Natural killer cell treated with Interleukin-12 subunit alpha and Interleukin-12 subunit beta and Interleukin-15 and Interleukin-18, amount 100 ng/mL, for 72 hours (primary cell): ENCODE measurements at places on chromosomes 11 and 22. TPM values are rescaled to one million over a fixed set of nuclear protein-coding genes. Genes with fewer than 3 reads are reported as not detected.
A peak's percentile ranks its signal among the peaks of the same experiment; 100 is the strongest.

Gene APOBEC3B
- total RNA-seq, result 0.64 TPM

Gene JOSD1
- 53.6 TPM for total RNA-seq

Gene NTM
- not detected for total RNA-seq

Gene FOXRED2
- 25.5 TPM for total RNA-seq

Gene OR51I1
- not detected for total RNA-seq

Gene TSPAN4
- 31.4 TPM for total RNA-seq

Gene SMIM35
- not detected for total RNA-seq

Gene CARD18
- not detected for total RNA-seq

Gene FGF3
- total RNA-seq, result not detected

Gene SNX15
- total RNA-seq, result 14.1 TPM

DNA sequence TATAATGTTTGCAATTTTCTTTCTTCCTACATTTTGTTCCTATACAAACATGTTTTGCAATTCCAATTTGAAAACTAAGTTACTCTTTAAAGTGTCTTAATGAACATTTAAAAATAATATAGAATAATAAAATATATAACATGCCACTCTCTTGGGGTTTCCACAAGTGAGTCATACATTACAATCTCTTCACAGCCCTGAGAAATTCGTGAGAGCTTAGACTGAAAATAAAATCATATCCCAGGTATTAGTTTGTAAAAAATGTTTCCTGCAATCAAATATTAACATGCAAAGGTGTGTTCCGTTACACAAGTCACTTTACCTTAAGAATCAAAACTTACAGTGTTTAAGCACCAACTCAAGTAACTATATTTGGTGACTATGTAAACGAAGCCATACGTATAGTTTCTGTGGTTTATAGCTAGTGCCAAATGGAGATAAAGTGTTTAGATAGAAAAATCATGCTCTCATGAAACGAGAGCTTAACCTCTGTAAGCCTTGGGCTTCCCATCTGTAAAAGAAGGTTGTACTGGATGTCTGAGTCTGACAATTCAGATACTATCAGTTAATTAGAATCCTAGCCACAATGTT lies 253.6 kb upstream of the ANO3 start:
- H3K27me3 ChIP-seq, result no peaks in the 10 kb centered on the region
- H3K4me3 ChIP-seq, result no peak overlapping the region
- H3K36me3 ChIP-seq, result no peaks in the 10 kb centered on the region
- no peak overlapping the region for H3K27ac ChIP-seq

GRCh38 chr22:32018056-32018455 lies 25.0 kb upstream of the SLC5A1 start:
- peaks cover 8% of the 10 kb centered on the region for H3K36me3 ChIP-seq
- peaks cover 12% of the 10 kb centered on the region for H3K27me3 ChIP-seq
- no peaks in the 10 kb centered on the region for H3K4me1 ChIP-seq
- no peak for DNase-seq
- H3K4me3 ChIP-seq, result no peak overlapping the region
- H3K27ac ChIP-seq, result no peak overlapping the region

DNA sequence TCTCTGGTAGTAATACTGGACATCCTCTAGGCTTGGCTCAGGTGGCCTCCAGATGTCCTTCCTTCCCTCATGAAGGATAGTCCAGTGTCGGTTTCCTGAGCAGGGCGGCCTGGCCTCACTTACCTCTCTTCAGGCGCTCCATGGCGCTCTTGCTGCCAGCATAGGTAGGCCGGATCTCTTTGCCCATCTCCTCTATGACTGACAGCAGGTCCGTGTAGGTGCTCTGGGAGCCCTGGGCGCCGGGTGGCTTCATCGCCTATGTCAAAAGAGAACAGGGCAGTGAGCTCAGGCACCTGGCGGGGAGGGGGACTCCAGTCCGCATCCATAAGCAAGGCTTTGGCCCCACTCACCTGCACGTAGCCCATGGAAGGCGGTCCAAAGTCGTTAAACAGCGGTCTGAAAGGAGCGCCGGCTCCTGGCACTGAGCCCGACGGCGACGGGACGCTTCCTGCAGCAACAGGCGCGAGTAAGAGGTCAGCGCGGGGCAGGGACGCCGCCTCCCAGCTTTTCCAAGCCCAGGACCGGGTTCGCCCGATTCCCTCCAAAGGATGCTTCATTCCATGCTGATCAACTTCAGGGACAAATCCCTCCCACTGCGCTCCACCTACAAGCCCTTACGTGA lies 609 bp downstream of the CDK2AP2 start:
- peaks cover 7% of the 10 kb centered on the region for H3K27me3 ChIP-seq
- peaks cover 32% of the 10 kb centered on the region for H3K4me1 ChIP-seq
- H3K4me3 ChIP-seq, result peak overlapping the region; percentile 92

DNA sequence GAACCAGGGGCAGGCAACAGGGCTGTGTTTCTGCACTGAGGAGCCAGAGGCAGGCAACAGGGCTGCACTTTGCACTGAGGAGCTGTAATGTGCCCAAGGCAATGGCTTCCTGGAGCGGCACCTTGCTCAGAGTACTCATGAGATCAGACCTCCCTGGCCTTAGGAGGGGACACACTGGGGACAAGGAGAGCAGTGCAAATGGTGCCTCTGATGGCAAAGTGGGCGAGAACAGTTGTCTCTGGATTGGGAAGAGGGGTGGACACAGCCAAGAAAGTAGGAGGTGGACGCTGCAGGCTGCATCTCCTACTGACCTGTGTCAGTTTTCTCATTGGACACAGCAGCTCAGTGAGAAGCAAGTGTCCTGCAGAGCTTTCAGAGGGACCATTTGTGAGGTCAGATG lies 1443.3 kb downstream of the TBC1D22A start:
- no peak for DNase-seq
- H3K4me3 ChIP-seq, result no peak overlapping the region
- H3K36me3 ChIP-seq, result no peaks in the 10 kb centered on the region

- DNase-seq, result no peak
- no peaks in the 10 kb centered on the region for H3K36me3 ChIP-seq
- no peak overlapping the region for H3K27ac ChIP-seq
- H3K4me1 ChIP-seq, result no peaks in the 10 kb centered on the region
- H3K4me3 ChIP-seq, result no peak overlapping the region
These were observed 18.4 kb downstream of the EIF3F start for GRCh38 chr11:8005556-8005955.

DNA sequence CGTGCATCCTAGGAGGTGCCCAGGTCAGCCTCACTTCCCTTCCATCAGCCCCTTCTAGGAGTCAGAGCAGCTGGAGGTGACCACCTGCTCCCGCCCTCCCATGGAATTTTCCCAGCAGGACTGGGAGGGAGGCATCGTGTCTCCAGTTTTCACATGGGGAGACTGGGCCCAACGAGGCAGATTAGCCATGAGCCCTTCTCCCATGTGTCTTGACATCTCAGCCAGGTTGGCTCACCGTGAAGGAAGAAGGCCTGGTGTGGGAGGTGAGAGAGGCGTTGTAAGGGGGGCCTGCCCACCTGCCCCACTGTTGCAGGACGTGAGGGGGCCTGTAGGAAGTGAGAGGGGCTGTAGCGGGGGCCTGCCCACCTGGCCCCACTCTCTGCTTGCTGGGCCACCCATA lies 1521.4 kb downstream of the BRD1 start:
- H3K27ac ChIP-seq, result no peak overlapping the region
- no peaks in the 10 kb centered on the region for H3K4me1 ChIP-seq
- H3K36me3 ChIP-seq, result no peaks in the 10 kb centered on the region
- no peaks in the 10 kb centered on the region for H3K27me3 ChIP-seq
- no peak for DNase-seq
- no peak overlapping the region for H3K4me3 ChIP-seq

- H3K27me3 ChIP-seq, result no peaks in the 10 kb centered on the region
- peaks cover 8% of the 10 kb centered on the region for H3K4me1 ChIP-seq
- no peak overlapping the region for H3K4me3 ChIP-seq
- H3K27ac ChIP-seq, result no peak overlapping the region
- no peak for DNase-seq
These were observed 129.7 kb downstream of the ST3GAL4 start for GRCh38 chr11:126485021-126485792.

GRCh38 chr11:122434786-122435185 lies 220.7 kb upstream of the UBASH3B start:
- no peak overlapping the region for H3K27ac ChIP-seq
- H3K36me3 ChIP-seq, result no peaks in the 10 kb centered on the region
- H3K27me3 ChIP-seq, result peaks cover 10% of the 10 kb centered on the region
- H3K4me3 ChIP-seq, result no peak overlapping the region

- H3K4me3 ChIP-seq, result no peak overlapping the region
- H3K27ac ChIP-seq, result no peak overlapping the region
- H3K27me3 ChIP-seq, result no peaks in the 10 kb centered on the region
- H3K36me3 ChIP-seq, result no peaks in the 10 kb centered on the region
These were observed 12.1 kb upstream of the OMP start for GRCh38 chr11:77090373-77091111.

DNA sequence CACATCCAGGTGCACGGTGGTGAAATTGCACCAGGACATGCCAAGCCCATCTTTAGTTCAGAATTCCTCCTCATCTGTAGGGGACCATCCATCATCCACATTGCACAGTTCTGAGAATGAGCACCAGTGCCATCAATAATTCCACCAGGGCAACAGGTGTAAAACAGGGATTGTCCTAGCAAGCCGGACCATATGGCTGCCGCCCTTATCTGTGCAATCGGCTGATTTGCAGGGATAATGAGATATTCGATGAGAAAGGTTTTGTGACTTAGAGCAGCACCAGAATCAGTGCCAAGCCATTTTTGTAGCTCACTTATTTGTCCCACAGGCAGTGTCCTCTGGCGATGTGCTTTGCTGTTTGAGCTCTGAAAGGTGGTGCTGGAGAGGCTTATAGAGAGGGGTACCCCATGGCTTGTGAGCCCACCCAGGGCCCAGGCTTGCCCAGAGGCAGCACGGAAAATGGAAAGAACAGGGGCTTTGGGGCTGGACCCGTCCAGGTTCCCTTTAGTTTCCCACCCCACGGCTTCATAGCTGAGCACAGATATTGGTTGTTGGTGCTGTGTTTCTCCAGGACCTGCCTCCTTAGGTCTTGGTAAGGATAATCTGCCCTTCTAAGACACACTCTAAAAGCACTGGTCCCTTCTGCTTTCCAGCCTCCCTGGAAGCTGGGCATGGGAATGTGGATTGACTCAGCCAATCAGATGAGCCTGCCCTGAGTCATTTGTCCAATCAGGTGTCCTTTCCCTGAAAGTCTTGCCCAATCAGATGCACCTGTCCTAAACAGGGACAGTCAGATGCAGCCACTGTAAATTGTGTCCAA lies 84.0 kb upstream of the SHANK2 start:
- H3K36me3 ChIP-seq, result no peaks in the 10 kb centered on the region
- no peak overlapping the region for H3K4me3 ChIP-seq
- peaks cover 8% of the 10 kb centered on the region for H3K27me3 ChIP-seq
- DNase-seq, result peak; percentile 20
- H3K4me1 ChIP-seq, result no peaks in the 10 kb centered on the region
- no peak overlapping the region for H3K27ac ChIP-seq

DNA sequence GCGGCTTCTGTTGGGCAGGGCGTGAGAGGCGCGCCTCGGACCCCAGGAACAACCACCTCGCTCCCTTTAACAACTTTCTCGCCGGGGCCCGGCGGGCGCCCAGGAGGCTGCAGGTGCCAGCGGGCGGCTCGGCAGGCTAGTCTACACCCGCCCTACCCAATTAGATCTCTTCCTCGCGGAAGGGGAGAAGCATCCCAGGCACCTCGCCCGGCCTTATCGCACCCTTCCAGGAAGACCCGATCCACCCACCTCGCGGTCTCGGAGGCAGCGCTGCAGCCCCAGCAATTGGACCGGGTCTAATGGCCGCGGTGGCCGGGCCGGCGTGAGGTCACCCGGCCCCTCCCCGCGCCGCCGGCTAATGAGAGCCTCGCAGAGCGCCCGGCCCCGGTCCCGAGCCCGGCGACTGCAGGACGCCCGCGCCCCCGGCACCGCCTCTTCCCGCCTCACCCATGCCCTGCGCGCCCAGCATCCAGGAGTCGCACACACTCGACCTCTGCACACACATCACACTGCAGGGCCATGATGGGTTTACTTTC lies at the start of gene PLAAT3:
Gene PLAAT3, minus strand, starts transcription at position 298 of the 536 bp plus-strand sequence. CDS start 419 bp downstream, outside the sequence.
- no peaks in the 10 kb centered on the region for H3K27me3 ChIP-seq
- peak within 1 kb of the TSS; percentile 87 for H3K4me3 ChIP-seq
- peak within 1 kb of the TSS; percentile 53 for H3K27ac ChIP-seq
- DNase-seq, result peak; percentile 80
- H3K36me3 ChIP-seq, result no peaks in the 10 kb centered on the region

- H3K27me3 ChIP-seq, result peaks cover 6% of the 10 kb centered on the region
- DNase-seq, result peak; percentile 61
- H3K4me1 ChIP-seq, result no peaks in the 10 kb centered on the region
- H3K36me3 ChIP-seq, result no peaks in the 10 kb centered on the region
- no peak overlapping the region for H3K4me3 ChIP-seq
These were observed 41.9 kb downstream of the SVIP start for GRCh38 chr11:22787551-22788162.

- no peaks in the 10 kb centered on the region for H3K36me3 ChIP-seq
- H3K27me3 ChIP-seq, result no peaks in the 10 kb centered on the region
- H3K4me3 ChIP-seq, result no peak overlapping the region
- H3K27ac ChIP-seq, result no peak overlapping the region
These were observed 412.5 kb upstream of the DDI1 start for GRCh38 chr11:103623933-103624332.

DNA sequence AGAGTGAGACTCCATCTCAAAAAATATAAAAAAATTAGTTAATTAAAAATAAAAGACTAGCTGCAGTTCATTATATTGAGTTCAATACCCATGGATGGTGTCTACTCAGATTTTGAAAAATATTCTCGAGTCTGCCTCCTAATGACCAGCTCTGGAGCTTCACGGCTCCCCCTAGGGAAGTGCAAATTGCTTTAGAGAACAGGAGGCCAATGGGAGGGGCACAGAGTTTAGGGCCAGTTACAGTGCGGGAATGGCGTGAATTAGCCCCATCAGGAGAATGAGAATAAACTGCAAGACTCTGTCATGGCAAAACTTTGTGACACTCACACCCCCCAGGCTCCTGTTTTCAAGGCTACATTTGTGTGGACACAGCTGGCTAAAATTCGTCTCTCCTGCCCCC lies 4.6 kb downstream of the FGF4 start:
- DNase-seq, result no peak
- H3K36me3 ChIP-seq, result no peaks in the 10 kb centered on the region
- H3K27ac ChIP-seq, result no peak overlapping the region
- H3K4me1 ChIP-seq, result no peaks in the 10 kb centered on the region
- no peak overlapping the region for H3K4me3 ChIP-seq

GRCh38 chr22:48748860-48749554 lies 1078.7 kb downstream of the BRD1 start:
- H3K27me3 ChIP-seq, result no peaks in the 10 kb centered on the region
- no peaks in the 10 kb centered on the region for H3K4me1 ChIP-seq
- no peak for DNase-seq
- H3K36me3 ChIP-seq, result no peaks in the 10 kb centered on the region
- H3K4me3 ChIP-seq, result no peak overlapping the region

- no peaks in the 10 kb centered on the region for H3K36me3 ChIP-seq
- no peak overlapping the region for H3K27ac ChIP-seq
- DNase-seq, result no peak
- H3K4me3 ChIP-seq, result no peak overlapping the region
These were observed 11.4 kb downstream of the DNAL4 start for GRCh38 chr22:38782402-38783094.
